ENCODE measurements at places on chromosomes 16 and 17.
A peak's percentile ranks its signal among the peaks of the same experiment; 100 is the strongest.

DNA sequence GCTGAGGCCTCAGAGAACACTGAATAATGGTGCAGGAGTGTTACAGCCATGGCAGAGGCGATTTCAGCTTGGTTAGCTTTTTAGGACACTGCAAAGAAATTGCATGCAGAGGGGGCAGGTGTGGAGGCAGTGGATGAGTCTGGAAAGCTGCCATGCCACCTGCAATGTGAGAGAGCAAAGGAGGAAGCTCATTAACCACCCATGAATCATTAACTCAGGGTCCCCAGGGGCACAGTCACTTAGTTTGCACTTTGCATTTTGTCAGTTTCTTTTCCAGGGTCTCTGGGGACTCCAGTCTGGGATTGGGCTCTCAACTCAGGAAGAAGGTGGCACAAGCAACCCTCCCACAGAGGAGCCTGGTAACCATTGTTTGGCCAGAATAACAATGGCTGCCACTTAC lies 132.9 kb downstream of the USP31 start:
- no peaks in the 10 kb centered on the region for H3K36me3 ChIP-seq
- no peak overlapping the region for H3K27ac ChIP-seq
- no peak for DNase-seq
- no peaks in the 10 kb centered on the region for H3K27me3 ChIP-seq
- H3K4me1 ChIP-seq, result no peaks in the 10 kb centered on the region

GRCh38 chr17:41589301-41589700 lies 2.6 kb upstream of the KRT14 start:
- no peaks in the 10 kb centered on the region for H3K36me3 ChIP-seq
- H3K4me3 ChIP-seq, result no peak overlapping the region
- peaks cover 12% of the 10 kb centered on the region for H3K4me1 ChIP-seq
- H3K27ac ChIP-seq, result no peak overlapping the region
- no peak for DNase-seq
- H3K27me3 ChIP-seq, result no peaks in the 10 kb centered on the region

DNA sequence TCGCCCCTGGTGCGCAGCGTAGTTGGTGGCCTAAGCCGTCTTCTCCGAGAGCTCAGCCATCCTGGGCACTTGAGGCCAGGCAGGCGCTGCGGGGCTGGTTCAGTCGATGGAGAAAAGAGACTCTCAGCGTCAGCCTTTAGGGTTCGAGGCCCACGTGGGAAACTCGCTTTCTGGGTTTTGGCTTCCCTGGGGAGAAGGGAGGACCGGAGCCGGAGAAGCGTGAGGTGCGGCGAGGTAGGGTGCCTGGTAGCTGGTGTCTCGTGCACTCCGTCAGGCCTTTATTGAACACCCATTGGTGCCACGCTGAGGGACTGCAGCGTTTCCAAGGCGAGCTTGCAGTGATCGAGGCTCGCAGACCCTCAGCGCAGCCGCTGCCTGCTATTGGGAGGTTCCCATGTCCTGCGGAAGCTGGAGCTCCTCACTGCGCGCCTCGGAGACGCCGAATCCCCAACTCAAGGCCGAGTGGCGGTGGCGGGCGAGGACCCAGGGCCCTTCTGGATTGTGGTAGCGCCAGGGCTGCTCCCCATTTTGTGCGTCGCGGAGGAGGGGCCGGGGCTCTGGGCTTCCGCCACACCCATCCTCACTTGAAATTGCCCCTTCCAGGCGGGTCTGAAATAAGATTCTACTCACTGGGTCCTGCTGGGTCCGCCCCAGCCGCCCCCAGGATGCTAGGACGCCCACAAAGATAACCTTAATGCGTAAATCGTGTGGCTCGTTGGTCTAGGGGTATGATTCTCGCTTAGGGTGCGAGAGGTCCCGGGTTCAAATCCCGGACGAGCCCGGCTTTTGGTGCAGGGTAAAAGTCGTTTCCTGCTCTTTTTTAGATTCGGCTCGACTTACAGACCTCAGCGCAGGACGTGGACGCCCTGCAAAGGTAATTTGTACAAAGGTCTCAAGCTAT lies 1.2 kb downstream of the OR1F1 start:
- peaks cover 7% of the 10 kb centered on the region for H3K4me1 ChIP-seq
- no peaks in the 10 kb centered on the region for H3K36me3 ChIP-seq
- peak overlapping the region; percentile 45 for H3K4me3 ChIP-seq
- no peak for DNase-seq

DNA sequence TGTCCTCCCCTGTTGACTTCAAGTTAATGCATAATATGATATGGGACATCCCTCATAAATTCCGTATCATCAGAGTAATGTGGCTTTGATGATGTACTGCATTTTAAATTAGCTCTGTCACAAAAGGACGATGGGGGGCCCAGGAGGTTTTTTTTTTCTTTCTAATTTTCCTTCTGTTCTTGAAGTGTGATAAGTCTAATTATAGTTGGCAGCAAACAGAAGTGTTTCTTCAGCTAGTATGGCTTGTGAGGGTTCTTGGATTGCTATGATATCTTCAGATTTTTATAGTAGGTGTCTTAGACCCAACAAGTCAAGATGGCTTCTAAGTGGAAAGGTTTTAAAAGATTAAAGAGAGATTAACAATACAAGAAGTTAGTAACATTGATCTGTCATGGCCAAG lies 796.2 kb upstream of the RBFOX1 start:
- DNase-seq, result no peak
- H3K36me3 ChIP-seq, result no peaks in the 10 kb centered on the region
- H3K27me3 ChIP-seq, result no peaks in the 10 kb centered on the region
- H3K4me3 ChIP-seq, result no peak overlapping the region
- no peaks in the 10 kb centered on the region for H3K4me1 ChIP-seq

GRCh38 chr17:44879376-44879775 lies 19.9 kb downstream of the EFTUD2 start:
- no peak overlapping the region for H3K4me3 ChIP-seq
- no peaks in the 10 kb centered on the region for H3K4me1 ChIP-seq
- DNase-seq, result no peak
- no peak overlapping the region for H3K27ac ChIP-seq

GRCh38 chr16:84718-85406 lies 6.8 kb downstream of the MPG start:
- H3K27me3 ChIP-seq, result no peaks in the 10 kb centered on the region
- peaks cover 37% of the 10 kb centered on the region for H3K36me3 ChIP-seq
- peak overlapping the region; percentile 83 for H3K27ac ChIP-seq
- H3K4me3 ChIP-seq, result no peak overlapping the region
- DNase-seq, result peak; percentile 79
- peaks cover 18% of the 10 kb centered on the region for H3K4me1 ChIP-seq

GRCh38 chr17:61017317-61018006 lies 339.8 kb downstream of the BCAS3 start:
- no peak overlapping the region for H3K27ac ChIP-seq
- no peaks in the 10 kb centered on the region for H3K27me3 ChIP-seq
- H3K36me3 ChIP-seq, result no peaks in the 10 kb centered on the region
- no peak overlapping the region for H3K4me3 ChIP-seq
- DNase-seq, result no peak
- H3K4me1 ChIP-seq, result no peaks in the 10 kb centered on the region

- H3K36me3 ChIP-seq, result peaks cover 59% of the 10 kb centered on the region
- no peak overlapping the region for H3K27ac ChIP-seq
- no peaks in the 10 kb centered on the region for H3K27me3 ChIP-seq
- no peak for DNase-seq
- H3K4me1 ChIP-seq, result no peaks in the 10 kb centered on the region
Observed at GRCh38 chr16:21982108-21982507, 18.8 kb downstream of the PDZD9 start.

DNA sequence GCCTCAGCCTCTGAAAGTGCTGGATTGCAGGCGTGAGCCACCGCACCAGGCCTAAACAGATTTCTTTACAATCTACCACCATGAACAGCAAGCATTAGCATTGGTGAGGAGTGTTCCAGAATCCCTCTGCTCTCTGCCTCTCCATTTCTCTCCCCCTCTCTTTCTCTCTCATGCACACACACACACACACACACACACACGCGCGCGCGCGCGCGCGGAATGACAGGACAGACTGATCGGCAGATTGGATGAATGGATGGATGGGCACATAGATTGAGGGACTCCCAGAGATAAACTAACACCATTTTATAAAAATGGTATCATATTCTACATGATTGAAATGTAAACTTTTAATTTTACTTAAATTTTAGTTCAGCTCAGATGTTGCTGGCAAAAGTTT lies 3.3 kb downstream of the CARD14 start:
- no peak overlapping the region for H3K27ac ChIP-seq
- H3K4me3 ChIP-seq, result no peak overlapping the region
- no peaks in the 10 kb centered on the region for H3K4me1 ChIP-seq
- no peak for DNase-seq
- H3K36me3 ChIP-seq, result no peaks in the 10 kb centered on the region

DNA sequence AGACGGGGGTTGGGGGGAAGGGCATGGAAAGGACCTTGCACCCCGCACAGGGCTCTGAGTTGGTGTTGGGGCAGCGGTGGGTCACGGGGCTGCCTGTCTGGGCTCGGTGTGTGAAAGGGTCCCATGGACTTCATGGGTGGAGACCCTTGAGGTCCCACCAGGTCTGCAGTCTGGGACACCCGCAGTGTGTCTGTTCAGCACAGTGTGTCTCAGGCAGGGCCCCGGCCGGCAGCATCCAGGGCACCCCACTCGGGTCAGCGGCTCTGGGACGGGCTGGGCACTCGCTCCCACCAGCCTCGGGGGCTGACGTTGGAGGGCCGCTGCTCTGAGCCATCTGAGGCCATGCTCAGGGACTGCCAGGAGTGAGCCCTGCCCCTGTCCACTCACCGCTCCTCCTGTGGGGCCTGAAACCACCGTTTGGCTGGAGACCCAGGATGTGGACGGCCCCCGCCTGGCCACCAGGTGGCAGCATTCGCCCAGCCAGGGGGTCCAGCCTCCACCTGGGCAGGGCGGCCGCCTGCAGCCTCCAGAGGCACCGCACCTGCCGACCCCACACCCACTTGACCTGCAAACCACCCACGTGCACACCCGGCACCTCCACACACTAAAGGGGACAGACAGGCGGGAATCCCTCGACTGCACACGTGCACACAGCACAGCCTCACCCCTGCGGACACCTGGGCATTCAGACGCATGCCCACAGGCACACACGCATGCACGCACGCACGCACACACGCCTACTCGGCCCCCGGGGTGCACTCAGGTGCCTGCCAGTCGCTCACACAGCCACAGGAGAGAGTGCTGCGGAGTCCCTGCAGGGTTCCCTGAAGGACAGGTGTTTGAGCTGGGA lies 10.1 kb upstream of the ZFPM1 start:
- no peak overlapping the region for H3K27ac ChIP-seq
- no peaks in the 10 kb centered on the region for H3K36me3 ChIP-seq
- no peaks in the 10 kb centered on the region for H3K27me3 ChIP-seq
- DNase-seq, result no peak
- no peak overlapping the region for H3K4me3 ChIP-seq

- no peaks in the 10 kb centered on the region for H3K36me3 ChIP-seq
- H3K27me3 ChIP-seq, result no peaks in the 10 kb centered on the region
- peaks cover 13% of the 10 kb centered on the region for H3K4me1 ChIP-seq
- no peak for DNase-seq
- H3K4me3 ChIP-seq, result no peak overlapping the region
Observed at GRCh38 chr16:23902748-23903414, 67.1 kb downstream of the PRKCB start.

- no peak overlapping the region for H3K27ac ChIP-seq
- no peaks in the 10 kb centered on the region for H3K4me1 ChIP-seq
- no peak for DNase-seq
- no peak overlapping the region for H3K4me3 ChIP-seq
- H3K36me3 ChIP-seq, result no peaks in the 10 kb centered on the region
Observed at GRCh38 chr17:58200024-58200633, 7.6 kb downstream of the EPX start.

DNA sequence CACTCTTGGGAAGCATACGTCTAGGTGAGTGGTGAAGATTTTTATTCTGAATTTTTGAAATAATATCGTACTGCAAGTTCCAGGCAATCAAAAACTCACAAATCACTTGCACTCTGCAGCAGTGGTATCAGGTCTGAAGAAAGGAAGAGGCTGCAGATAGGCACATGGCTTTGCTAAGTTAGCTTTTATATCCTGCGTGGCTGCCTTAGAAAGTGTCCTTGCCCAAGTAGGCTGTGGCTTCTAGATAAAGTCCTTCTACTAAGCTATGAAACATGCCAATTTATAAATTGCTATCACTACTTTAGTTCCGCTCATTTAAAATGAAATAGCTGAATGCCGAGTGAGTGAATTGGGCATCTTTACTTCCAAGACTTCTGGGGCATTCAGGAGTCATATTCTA lies 17.9 kb downstream of the WWOX start:
- H3K4me3 ChIP-seq, result no peak overlapping the region
- H3K27ac ChIP-seq, result no peak overlapping the region
- no peaks in the 10 kb centered on the region for H3K4me1 ChIP-seq
- no peaks in the 10 kb centered on the region for H3K27me3 ChIP-seq
- no peak for DNase-seq

DNA sequence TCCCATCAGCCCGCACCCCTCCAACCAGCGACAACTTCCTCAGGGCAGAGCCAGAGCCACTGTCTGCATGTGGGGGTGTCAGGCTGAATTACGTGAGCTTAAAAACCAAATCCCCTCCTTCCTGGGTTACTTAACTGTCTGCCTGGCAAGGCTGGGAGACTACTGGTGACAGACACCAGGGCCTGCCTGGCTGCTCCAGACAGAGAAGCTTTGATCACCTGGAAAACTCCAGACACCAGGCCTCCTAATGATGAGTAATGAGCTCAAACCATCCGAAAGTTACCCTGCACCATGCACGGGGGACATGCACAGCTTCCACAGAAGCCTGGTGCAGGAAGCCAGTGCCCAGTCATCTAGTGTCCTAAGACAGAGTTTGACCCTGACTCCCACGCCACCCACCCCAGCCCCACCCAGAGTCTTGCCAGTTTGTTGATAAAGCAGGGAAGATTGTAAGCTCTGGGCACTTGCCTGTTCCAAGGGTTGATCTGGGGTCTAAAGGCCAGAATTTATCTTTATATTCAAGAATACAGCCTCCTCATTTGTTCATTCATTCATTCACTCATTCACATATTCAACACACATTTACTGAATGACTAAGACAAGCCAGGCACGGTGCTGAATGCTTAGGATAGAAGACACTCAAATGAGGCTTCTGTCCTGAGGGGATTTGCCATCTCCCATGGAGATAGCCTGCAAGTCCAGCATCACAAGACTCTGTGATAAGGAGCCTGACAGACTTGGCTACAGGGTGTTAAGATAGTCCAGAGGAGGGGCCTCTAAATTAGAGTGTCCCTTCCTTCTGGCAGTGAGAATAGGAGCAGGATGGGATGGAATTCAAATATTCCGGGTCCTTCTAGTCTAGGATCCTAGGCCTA lies 7.2 kb upstream of the CCDC182 start:
- no peaks in the 10 kb centered on the region for H3K4me1 ChIP-seq
- no peak overlapping the region for H3K27ac ChIP-seq
- no peaks in the 10 kb centered on the region for H3K27me3 ChIP-seq
- no peaks in the 10 kb centered on the region for H3K36me3 ChIP-seq

- H3K27me3 ChIP-seq, result no peaks in the 10 kb centered on the region
- no peak for DNase-seq
- no peaks in the 10 kb centered on the region for H3K4me1 ChIP-seq
- H3K27ac ChIP-seq, result no peak overlapping the region
Observed at GRCh38 chr16:10988879-10989278, 44.5 kb downstream of the CLEC16A start.

DNA sequence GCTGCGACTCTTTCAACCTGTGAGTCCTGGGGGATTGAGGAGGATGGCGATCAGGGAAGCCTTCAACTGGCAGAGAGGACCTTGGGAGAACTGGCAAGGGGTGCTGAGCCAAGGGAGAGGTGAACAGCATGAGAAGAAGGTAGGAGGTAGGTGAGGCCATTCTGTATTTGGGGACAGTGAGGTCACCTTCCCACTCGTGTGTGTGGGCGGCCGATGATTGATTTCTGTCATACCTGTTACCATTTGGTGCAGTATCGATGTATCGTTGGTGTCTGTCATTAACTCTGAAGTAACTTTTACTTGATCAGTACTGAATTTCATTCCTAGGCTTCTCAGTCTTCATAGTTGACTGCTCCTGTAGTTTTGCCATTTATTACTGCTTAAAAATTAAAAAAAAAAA lies 3.8 kb downstream of the ARSG start:
- no peaks in the 10 kb centered on the region for H3K36me3 ChIP-seq
